ENCODE measurements at places on chromosomes 7 and 10.

DNA sequence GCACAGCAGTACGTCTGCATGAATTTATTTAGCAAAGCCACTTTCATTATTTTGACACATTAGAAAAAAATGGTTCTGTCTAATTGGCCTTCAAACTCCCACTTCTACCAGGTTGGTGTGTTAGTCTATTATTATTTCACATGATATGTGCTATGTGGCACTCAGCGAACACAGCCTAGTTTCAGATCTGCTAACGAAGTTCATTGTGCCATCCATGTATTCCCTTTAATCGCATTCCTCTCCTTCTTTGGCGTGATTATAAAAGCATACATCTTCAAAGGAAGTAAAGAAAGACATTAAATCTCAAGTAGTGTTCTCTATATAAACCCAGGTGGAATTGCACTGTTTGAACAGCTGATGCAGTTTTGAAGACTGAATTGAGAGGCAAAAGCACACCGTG, 96.4 kb upstream of the CACNA2D1 start:
- no peak for DNase-seq

- no peak for DNase-seq
Observed at GRCh38 chr10:12833451-12833850, 168.1 kb downstream of the CCDC3 start.

- DNase-seq, result no peak
Observed at GRCh38 chr7:78198756-78199155, 400.2 kb downstream of the PHTF2 start.

- no peak for DNase-seq
Observed at GRCh38 chr7:90886416-90886815, 290.3 kb downstream of the CDK14 start.

GRCh38 chr7:264541-265191, 25.3 kb upstream of the FOXL3 start:
- no peak for DNase-seq

DNA sequence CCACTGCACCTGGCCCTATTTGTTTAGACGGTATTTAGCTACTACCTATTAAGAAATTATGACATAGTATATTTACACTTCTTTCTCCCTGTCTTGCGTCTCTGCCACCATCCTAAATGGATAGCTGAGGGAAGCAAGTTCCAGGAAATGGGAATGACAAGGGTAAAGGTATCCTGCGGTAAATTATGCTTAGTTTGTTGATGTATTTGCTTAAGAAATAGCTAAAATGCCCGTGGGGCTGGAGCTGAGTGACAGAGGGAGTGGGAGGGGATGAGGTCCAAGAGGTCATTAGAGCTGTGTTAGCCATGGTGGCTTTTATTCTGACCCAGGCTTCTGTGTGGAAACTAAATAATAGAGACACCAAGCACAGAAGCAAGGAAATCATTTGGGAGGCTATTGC, 29.0 kb upstream of the UBE2D1 start:
- DNase-seq, result no peak

- DNase-seq, result no peak
Observed at GRCh38 chr10:119290301-119291048, 83.1 kb downstream of the GRK5 start.

DNA sequence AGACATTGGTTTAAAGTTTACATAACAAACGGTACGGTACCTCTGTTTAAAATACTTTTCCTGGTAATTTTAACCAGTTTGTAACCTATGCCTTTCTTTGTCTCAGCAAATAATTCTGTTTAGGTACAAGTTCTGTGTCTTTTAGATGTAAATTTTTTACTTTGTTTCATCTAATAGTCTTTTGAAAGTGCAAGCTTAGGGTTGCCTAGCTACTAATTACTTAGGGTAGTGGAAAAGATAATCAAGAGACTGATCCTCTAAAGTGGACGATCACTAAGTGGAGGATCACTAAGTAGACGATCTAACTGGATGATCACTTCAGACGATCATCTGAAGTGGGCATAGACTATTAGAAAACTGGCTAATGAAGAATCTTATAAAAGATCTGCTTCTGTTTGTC, 16.1 kb upstream of the FKBP9 start:
- no peak for DNase-seq

DNA sequence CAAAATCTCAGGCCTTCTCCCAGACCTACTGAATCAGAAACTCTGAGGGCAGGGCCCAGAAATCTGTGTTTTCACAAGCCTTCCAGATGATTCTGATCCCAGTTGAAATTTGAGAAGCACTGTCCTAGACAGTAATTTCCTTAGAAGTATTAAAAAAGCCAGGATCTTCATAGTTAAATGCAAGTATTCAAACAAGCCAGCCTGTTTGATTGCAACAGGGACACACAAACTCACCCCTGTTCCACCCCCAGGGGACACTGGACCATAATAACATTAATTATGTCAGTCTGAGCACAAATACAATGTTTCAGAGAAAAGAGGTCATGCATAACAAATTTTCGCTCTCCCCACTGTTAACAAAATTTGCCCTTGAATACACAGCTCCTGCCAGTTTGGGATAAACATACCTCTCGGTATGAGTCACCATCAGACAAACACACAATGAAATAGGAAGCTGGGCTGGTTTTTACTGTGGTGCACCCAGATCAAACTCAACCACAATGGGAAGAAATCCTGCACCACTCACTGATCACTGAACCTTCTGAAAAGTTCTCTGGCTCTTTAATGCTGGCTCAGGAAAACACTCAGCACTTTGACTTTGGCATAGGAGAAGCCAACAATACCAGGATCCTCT, 34.3 kb downstream of the ABLIM1 start:
- DNase-seq, result no peak

GRCh38 chr10:97184971-97185325, 811 bp downstream of the SLIT1 start:
- no peak for DNase-seq

DNA sequence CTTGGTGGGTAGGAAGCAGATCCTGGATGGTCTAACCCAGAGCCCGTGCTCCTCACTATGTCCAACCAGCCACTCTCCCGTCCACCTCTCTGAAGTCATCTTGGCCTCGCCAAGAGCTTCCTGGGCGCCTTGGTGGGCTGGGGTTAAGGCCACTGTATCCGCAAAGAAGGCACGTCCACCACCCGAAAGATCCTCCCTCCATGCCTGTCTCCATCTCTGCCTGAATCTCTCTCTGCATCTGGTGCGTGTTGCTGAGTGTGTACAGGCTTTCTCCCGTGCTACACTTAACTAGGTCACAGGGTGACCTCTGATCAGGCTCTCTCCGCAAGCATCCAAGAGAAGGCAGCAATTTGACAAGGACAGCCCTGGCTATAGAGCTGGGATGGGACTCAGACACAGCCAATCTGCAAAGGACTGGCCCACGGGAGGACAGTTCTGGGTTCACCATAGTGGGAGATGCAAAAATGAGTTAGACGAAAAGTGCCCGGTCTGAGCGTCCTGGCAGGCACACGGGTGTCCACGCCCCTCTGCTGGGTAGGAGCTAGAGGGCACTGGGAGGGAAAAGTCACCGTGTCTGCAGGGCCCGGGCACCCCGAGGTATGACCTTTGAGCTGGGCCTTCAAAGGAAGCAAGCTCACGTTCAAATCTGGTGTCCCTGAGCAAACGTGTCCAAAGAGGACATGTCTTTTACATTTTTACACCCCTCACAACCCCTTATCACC, 9.4 kb upstream of the RFC2 start:
- DNase-seq, result no peak

DNA sequence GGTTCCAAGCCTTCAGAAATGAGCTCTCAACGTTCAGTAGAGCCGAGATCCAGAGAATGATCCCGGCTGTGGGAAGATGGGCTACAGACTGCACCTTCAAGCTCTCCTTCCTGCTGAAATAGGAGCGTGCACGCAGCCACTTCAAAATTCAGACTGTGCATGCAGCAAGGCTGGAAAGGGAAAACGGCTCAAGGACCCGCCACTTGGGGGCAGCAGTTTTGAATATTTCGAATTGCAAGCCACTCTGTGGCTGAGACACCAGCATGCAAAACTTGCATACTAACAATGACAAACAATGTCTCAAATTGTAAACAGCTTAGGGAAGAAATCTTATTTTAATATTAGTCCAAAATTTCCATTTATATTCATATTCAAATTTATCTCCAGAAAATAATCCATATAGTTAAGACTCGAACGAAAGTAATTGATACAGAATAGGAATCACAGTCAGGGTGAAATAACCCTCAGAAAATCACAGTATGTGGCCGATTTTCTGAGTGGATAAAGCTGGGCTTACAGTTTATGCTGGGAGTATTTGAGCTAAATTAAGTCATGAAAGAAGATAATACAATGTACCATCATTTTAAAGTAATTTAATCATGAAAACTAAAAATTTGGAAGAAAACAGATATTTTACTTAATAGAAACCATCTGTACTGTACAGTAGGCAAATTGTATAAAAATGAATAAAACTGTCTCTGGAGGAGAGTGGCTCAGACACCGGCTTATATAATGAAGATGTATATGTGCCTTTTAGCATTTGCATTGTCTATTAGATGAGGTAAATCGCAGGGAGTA, 137.9 kb upstream of the MKI67 start:
- DNase-seq, result no peak

DNA sequence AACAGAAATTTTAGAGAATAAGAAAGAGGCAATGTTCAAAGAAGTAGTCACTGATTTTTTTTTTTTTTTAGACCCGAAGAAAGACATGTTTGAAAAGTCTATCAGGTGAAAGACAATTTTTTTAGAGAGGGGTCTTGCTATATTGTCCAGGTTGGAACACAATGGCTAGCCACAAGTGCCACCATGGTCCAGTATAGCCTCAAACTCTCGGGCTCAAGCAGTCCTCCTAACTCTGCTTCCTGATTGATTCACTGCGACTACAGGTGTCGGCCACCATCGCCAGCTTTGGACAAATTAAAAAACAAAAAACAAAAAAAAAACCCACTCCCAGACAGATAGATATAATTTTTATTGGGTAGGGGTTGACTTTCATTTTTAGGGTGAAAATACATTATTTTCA, 22.3 kb downstream of the FAM149B1 start:
- DNase-seq, result no peak

DNA sequence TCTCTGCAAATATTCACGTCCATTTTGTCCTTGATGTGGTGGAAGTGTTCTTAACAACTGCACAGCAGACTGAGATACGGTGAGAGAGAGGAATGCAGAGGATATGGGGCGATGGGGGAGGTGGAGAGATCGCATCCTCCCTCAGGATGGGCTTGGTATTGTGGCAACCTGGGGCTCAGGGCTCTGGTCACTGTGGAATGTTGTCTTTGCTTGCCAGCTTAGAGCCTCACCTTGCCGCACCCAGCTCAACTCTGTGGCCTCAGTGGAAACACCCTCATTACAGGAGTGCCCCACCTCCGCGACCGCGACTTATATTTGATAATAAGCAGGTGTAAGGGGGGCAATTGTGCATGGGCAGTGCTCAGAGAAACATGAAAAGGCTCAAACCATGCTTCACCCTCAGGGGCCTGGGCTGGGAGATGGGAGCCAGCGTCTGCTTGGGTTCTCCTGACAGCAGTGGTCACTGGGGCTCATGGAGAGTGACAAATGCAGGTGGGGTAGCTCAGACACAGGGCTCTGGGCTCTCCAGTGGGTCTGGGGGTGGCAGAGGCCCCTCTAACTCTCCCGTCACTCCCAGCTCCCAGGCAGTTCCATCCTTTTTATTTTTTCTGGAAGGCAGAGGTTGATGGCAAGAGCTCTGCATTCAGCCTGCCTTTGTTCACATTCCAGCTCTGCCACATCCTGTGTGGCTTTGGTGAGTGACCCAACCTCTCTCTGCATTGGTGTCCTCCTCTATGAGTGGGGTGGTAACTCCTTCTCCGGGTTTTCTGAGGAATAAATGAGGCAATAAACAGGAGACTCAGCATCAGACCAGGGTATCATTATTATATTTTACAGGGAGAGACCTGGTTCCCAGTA, 43.1 kb upstream of the EMX2 start:
- no peak for DNase-seq

GRCh38 chr7:5523052-5523711, 99.5 kb upstream of the TNRC18 start:
- DNase-seq, result no peak

- peak; percentile 81 for DNase-seq
Observed at GRCh38 chr7:5703572-5704533, 77.6 kb downstream of the RNF216 start.

DNA sequence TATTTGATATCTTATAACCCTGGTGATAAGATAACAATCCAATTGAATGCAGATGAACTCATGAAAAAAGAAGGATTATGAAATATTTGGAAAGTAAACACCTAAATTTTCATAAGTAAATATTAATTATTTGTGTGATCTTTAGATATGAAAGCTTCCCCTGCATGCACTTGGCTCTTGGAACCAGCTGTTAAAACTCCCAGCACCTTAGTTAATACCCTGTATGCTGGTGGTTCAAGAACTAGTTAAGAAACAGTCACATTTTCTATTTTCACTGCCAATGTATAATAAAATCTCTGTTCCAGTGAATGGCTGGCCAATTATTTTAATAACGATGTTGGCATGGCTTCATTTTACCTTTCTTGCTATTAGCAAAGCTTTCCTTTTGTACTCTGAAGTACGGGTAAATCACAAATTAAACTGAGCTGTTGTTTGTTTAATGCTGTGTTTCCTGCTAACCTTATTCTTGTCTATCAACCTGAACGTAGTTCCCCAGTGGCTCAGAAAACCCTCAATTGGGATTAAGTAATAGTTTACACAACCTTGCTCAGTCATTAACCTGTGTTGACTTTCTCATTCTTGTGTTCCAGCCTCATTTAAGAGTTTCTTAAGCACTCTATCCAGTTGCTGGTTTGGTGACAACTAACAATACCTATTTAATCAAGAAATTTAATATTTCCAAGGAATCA, 38.9 kb downstream of the MET start:
- DNase-seq, result no peak

DNA sequence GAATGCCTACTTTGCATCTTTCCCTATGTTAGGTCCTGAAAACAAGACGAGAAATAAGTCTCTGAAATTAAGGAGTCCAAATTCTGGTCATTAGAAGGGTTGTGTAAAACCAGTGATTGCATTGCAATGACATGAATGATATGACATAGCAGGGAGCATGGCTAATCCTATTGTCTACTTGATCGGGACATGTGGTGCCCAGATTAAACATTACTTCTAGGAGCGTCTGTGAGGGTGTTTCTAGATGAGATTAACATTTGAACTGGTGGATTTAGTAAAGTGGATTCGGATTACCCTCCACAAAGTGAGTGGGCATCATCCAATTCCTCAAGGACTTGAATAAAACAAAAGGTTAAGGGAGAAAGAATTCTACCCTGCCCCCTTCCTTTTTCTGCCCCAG, 434.9 kb upstream of the KLF6 start:
- no peak for DNase-seq

GRCh38 chr7:157193274-157193673, 54.5 kb downstream of the UBE3C start:
- no peak for DNase-seq

DNA sequence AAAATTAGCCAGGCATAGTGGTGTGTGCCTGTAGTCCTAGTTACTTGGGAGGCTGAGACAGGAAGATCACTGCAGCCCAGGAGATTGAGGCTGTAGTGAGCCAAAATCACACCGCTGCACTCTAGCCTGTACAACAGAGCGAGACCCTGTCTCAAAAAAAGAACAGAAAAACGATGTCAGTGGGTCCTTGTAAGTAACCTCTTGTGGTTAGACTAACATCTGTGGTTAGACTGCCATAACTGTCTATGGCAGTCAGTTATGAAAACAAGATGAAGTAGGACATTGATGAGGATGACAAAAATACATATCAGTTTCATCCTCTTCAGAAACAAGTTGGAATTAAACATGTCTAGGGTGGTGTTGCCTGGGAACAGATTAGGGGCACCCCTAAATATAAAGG, 53.3 kb downstream of the AKAP9 start:
- no peak for DNase-seq

- no peak for DNase-seq
Observed at GRCh38 chr7:151181011-151181431, 6.0 kb downstream of the ASB10 start.

All from GF-D8 (cell line).